Lower leg skin (tissue), 4 donors: ENCODE measurements at places on chromosomes 6 and 20. TPM values are rescaled to one million over a fixed set of nuclear protein-coding genes. Genes with fewer than 3 reads are reported as not detected.

DNA sequence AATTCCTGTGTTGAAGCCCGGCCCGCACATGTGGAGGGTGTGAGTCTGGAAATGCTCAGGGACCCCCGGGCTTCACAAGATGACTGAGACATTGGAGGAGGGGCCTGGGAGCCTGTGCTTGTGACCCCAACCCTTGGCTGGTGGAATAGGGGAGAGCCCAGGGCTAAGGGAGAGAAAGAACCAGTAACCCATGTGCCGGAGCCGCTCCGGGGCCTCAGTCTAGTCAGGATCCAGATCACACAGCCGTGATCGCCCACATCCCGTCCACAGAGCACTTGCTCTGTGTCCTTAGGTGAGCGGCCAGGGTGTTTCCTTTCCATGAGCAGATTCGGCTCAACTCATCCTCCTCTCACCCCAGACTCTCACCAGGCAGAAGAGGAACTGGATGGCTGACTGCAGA is 152.3 kb upstream of the RPS6KA2 start:
- DNase-seq, result peak; percentile 58

DNA sequence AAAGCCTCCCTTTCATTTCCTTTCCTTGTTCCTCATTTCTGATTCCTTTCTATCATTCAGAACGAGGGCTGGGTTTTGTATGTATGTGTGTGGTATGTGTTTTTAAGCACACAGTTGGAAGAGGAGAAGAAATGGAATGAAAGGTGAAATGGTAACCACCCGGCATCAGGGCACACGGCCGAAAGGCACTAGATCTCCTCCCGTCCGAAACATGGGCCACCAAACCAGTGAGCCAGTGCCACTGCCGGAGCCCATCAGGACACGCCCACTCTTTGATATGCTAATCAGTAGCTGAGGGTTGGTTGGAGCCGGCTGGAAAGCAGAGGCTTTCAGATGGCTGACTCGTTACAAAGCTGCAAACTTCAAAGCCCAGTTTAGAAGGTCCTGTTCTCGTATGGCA is 228.6 kb upstream of the JARID2 start:
- DNase-seq, result no peak

C6orf58 gene
- not detected for total RNA-seq

SLC39A7 gene
- 52.7 TPM for total RNA-seq
